ENCODE measurements at places on chromosomes 6 and 20.
A peak's percentile ranks its signal among the peaks of the same experiment; 100 is the strongest.

DNA sequence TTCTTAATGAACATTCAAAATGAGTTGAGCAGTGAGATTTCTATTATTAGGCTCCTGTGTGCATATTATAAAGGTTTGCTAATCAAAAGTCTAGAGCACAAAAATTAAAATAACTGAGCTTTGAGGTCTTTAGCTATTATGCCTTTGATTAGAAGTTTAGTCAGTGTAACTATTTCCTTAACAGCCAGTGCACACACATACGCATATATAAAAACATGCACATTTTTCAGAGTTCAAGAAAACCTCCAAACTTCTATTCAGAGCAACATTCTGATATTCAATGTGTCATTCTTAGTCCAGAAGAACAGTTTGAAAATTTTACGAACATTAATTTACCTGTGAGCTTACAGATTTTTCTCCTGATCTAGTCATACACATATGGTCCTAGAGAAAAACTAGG, 48.3 kb upstream of the MYB start:
- DNase-seq, result no peak

DNA sequence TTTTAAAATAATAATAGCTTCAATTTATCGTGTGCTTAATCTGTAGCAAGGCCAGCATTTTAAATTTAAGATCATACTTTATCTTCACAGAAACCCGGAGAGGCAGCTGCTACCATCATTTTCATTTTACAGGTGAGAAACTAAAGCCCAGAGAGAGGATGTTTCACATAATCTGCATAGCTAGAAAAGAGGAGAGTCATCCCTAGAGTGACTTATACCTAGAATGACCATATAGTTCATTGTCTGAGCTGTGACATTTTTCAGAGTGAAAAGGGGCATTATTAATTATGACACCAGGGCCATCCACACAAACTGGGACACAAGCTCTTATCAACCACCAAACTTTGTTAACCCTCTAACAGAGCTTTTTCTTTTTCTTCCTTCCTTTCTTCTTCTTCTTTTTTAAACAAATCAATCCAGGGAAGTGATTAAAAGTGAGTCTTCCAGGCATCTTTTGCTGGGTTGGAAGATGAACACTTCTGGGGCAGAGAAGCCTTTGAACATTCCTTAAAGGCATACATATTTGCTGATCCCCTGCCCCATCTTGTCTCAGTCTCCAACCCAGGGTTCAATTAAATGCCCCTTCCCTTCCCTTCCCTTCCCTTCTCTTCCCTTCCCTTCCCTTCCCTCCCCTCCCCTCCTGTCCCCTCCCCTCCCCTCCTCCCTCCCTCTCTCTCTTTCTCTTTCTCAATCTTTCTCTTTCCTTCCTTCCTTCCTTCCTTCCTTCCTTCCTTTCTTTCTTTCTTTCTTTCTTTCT, 272.5 kb upstream of the JAG1 start:
- DNase-seq, result no peak

DNA sequence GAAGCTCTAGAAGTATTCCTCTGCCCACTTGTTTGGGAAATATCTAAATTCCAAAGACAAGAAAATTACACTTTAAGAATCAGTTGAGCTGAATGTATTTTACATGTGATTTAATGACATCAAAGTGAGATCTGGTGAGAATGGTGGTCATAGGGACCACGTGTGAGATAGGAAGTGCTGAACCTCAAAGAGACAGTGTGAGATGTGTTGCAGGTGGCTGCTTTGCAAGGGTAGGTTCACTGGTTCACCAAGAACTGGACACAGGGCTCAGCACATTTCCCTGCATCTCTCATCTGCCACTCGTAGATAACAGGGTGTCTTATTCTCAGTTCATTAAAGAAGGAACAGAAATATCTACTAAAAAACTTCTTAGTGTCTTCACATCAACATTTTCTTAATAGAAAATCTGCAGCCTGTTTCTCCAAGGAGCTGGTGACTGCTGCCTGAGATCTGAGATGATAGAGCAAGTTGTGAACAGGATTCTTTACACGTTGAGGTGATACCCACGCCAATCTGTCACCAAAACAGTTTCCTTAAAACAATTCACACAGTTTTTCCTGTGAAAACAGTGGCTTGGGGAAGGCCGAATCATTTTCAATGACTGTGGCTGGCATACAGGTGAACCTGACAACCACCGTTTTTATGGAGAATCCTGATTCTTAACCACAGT, 7.2 kb downstream of the CCR6 start:
- no peak for DNase-seq

GRCh38 chr20:11156922-11157321, 483.1 kb upstream of the JAG1 start:
- no peak for DNase-seq

- peak; percentile 30 for DNase-seq
Observed at GRCh38 chr6:25652007-25652515, at the start of gene SCGN. Gene SCGN (plus strand): TSS chr6:25652215. CDS start chr6:25652404, 189 bp downstream.

DNA sequence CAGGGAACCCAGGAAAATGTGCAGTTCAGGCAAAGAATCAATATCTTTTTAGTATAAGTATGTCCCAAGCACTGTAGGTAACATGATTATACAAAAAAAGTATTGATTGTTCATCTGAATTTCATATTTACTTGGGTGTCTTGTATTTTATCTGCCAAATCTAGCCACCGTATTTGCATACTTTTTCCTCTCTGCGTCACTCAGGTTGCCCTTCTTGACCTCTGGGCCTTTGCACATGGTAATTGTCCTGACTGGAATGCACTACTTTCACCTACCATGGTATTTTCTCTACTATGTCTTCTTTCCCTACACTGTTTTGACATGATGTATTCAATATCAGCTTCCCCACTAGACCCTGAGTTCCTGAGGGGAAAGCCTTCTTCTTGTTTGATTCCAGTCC, 15.2 kb downstream of the GSTA3 start:
- DNase-seq, result no peak

DNA sequence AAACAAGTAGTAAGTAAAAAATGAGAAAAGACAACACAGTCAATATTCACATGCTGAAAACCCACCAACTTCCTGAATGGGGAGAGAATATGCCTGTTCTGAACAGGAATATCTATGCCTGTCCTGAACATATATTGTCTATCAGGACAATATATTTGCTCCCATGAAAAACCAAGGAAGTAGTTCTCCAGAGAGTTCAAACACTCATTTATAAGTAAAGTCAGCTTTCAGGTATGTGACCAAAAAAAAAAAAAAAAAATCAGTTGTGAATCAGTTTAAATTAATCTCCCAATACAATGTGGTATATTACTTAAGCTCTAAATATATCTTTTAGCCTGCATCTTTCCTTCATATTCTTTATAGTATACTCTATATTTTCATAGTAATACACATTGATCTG, 119.5 kb downstream of the MYB start:
- no peak for DNase-seq

- no peak for DNase-seq
Observed at GRCh38 chr20:24662752-24663365, 193.4 kb downstream of the SYNDIG1 start.

DNA sequence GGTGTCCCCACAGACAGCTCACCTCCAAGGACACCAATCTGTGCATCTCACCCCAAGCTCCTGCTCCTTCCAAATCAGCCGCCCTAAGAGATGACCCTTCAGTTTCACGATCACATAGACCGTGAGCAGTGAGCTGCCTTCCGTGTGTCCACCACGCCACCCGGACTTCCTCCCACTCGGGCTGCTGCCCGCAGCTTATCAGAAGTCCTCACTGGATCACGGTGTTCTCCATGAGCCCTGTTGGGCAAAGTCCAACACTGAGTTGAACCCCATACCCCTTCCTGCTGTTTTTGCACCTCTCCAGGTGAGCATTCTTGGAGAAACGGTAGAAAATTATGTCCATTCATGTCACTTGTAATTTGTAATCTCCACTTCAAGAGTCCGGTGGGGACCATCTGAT, 234.4 kb downstream of the SMOC2 start:
- no peak for DNase-seq

GRCh38 chr20:44032583-44033331, 118.1 kb downstream of the TOX2 start:
- DNase-seq, result no peak

DNA sequence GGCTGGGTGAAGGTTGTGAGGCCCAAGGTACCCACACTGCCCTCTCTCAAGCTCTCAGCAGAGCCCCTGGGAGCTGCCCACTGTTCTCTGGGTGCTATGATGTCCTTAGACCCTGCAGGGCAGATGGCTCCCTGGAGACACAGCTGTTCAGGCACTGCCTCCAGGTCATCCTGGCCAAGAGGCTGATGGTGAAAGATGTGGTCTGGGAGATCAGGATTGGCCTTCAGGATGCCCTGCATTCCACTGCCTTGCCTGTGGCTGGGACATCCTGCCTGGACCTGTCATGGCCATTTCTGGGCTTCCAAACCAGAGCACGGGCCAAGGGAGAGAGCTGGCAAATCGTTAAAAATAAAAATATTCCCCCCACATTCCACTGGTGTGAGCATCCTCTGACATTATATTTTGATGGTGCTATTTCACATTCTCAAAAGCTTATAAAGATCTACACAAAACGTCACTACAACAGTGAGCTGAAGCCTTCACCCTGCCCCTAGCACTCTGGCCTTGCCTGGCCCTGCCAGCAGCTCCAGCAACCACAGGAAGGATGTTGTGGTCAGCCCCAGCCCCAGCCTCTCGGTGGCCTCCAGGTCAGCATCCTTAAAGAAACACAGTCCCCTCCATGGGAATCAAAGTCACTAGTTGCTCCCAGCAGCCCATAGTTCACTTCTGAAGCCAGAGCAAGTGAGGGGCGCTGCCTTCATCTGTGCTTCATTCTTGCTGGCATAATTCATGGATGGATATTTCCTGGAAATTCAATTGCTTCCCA, 13.5 kb upstream of the KCNK16 start:
- DNase-seq, result no peak

DNA sequence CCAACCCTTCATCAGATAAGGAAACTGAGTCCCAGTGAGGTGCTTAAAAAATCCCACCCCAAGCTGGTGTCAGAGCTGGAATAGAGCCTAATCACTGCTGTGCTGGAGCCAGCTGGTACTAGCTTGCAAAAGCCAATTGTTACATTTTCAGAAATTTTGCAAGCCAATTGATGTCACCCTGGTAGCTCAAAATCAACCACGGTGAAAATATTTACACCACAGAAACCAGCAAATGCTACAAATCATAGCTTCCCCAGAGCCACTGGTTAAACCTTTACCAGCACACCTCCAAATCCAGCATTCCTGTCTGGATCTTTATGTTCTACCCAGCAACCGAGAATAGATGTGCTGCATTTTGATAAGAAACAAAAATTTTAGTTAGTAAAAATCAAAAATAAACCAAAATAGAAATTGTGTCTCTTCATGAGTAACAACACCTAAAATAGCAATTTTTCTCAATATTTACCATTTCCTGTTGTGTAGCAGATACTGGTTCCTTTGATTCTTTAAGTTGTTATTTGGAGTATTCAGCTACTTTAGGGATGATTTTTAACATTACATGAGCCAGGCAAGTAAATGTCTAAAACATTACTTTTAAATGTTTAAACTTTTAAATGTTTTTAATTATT, 7.2 kb upstream of the LCA5 start:
- DNase-seq, result no peak

DNA sequence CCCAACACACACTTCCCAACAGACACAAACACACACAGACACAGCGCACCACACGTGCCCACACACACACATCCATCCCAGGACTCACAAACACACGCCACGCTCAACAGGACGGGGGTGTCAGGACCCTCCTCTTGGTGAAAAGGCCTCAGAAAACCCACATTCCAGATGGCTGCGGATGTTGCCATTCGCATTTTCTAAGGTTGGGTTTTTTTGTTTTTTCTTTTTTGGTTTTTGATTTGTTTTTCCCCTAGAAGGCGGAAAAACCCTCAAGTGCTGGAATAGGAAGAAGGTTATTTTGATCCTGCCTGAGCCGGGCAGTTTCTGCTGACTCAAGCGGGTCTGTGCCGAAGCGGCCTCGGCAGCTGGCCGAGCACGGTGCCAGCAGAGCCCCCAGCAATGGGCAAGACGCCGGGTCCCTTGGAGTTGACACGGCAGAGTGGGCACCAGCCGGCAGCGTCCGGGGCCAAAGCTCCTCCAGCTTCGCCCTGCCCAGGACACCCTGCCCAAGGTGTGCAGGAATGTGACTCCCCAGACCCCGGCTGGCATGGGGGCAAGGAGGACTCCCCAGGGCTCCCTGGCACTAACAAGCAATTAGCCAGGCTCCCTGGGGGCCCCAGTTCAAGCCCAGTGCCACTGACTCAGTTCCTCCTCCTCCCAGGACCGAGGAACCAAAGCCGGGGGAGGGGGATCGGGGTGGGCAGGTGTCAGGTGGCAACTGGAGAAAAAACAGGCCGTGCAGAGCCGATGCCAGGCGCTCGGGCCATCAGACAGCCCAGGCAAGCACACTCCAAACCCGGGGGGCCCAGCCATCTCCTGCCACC, 40.9 kb upstream of the ZBP1 start:
- no peak for DNase-seq

DNA sequence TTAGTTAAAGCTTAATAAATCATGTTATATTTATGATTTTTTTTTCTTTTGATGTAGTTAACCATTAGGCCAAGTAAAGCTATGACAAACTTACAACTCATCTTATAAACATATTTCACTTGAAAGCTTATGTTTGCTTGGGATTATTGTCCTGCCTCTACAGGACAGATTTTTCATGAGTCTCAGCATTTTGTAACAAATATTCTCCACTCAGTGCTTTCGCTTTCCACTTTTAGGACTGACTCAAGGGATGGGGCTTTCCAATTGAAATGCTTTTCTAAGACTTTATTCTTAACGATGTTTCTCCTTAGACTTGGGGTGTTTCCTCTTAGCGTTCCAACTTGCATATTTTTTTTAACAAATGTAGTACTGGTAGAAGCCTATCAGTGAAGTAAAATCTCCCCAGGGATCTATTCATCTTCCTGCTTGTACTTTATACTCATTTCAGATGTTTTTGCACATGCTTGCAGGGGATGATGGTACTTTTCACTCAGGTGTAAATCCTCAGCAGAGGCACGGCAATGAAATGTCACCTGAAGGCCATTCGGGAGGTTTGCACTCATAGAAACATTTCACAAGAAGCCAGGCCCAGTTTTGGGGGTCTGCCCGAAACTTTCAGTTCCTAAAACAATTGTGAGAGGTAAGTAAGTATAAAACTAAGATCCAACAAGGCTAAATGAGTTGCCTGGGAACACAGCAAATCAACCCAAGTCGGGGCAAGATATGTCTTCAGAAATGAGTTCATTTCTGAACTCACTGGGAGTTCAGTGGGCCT, 298.1 kb upstream of the FOXQ1 start:
- no peak for DNase-seq

GRCh38 chr6:16322666-16323312, 84.4 kb downstream of the GMPR start:
- peak; percentile 74 for DNase-seq

DNA sequence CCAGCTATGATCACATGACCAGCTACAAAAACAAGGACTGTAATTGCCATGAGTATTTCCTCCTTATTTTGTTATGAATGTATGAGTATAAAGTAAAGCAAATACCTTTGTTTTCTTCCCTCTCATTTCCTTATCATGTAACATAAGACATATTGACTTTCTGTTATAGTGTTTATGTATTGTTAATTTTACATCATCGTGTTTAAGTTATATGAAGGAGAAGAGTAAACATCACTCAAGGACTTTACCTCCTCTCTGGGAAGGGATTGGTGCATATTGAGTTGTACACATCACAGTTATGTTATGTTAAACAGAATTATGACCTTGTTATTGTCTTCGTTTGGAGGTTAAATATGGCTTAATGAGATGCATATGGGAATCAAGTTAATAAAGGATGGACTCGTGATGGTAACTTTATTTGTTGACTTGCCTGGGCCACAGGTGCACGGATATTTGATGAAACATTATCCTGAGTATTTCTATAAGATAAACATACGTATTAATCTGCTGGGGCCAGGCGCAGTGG, 57.3 kb upstream of the CNKSR3 start:
- no peak for DNase-seq

- no peak for DNase-seq
Observed at GRCh38 chr6:95208621-95209020, 368.7 kb upstream of the MANEA start.

GRCh38 chr6:111899531-111899930, 26.3 kb upstream of the FYN start:
- DNase-seq, result no peak
